Left kidney (tissue), 8 donors: ENCODE measurements at places on chromosomes 11 and 22. TPM values are rescaled to one million over a fixed set of nuclear protein-coding genes. Genes with fewer than 3 reads are reported as not detected.

The C11orf87 gene
- polyA plus RNA-seq, result 0.22 TPM

DNA sequence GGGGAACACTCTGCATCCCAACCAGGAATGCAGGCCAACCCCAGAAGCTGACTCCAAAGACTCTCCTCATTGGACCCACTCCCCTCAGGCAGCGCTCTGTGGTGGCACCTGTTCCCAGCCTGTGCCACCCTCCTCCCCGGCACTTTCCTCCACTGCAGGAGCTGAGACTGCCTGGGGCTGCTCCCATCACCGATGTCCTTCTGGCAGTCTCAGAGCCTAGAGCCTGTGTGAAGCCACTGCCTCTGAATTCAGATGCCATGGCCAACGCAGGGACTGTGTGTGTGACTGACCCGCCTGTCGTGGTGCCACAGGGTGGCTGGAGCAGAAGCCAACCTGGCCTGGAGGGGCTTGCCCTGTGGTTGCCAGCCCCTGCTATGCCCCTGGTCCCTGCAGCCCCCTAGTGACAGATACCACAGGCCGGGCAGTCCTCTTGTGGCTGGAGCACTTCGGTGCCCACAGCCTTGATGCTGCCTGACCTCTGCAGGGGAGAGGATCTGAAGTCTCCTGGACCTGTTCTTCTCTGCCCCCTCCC, 43.2 kb downstream of the TBX1 start:
- no peak for DNase-seq

The CDC45 gene
- polyA plus RNA-seq, result 25.2 TPM

DNA sequence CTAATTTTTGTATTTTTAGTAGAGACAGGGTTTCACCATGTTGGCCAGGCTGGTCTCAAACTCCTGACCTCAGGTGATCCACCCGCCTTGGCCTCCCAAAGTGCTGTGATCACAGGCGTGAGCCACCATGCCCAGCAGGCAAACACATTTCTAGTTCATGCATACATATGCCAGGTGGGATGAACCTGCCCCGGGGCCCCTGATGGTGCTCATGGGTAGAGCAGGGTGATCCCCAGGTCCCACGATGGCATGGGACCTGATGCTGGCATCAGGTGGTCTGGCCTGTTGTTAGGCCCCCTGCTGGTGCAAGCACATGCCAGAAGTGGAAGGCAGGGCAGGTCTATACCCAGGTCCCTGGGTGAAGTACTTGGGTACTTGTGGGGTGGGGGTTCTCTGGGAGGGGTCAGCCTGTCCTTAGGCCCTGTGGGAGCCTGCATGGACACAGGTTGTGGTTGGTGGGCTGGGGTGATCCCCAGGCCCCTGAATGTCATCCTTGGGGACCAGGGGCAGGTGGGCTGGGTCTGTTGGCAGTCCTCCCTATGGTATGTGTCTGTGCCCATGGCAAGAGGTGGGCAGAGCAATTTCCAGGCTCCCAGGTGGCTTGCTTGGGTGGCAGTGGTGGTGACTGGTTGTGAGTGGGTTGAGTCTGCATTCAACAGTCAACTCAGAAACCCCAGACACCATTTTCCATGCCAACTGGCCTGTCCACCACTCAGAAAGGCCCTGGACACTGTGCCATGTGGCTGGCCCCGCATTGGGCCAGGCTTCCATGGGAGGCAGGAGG, 9.6 kb upstream of the RGL4 start:
- DNase-seq, result no peak

The KRTAP5-8 gene
- polyA plus RNA-seq, result 1.3 TPM

The EFCAB6 gene
- polyA plus RNA-seq, result 6.5 TPM

GRCh38 chr22:27997538-27997937, 78.5 kb upstream of the PITPNB start:
- DNase-seq, result no peak

GRCh38 chr22:39622881-39623367, 52.4 kb downstream of the CACNA1I start:
- DNase-seq, result no peak

The FREY1 gene
- polyA plus RNA-seq, result 0.18 TPM
